ENCODE measurements at places on chromosomes 2 and 18. TPM values are rescaled to one million over a fixed set of nuclear protein-coding genes. Genes with fewer than 3 reads are reported as not detected.
A peak's percentile ranks its signal among the peaks of the same experiment; 100 is the strongest.

GRCh38 chr2:240868286-240869108 lies at the start of gene AGXT:
AGXT (plus strand) TSS chr2:240868824; CDS start chr2:240868866, 42 bp downstream.
- DNase-seq: no peak

DNA sequence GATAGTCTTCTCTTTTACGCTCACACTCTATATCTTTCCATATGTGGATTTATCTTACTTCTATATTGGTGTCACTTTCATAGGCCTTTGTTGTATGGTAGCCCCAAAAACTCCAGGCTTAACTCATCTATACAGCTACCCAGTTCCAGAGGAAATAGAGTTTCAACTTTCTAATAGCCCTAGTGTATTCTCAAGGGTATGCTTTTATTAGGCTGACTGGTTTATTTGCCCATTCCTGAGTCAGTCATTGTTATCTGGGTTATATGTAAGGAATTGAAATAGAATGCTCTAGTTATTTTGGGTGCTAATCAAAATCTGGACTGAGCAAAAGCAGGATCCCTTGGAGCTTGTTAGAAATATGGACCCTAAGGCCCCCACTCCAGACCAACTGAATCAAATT lies 307.4 kb upstream of the KCNJ3 start:
- DNase-seq: no peak

Gene MREG
- total RNA-seq: 3.4 TPM

DNA sequence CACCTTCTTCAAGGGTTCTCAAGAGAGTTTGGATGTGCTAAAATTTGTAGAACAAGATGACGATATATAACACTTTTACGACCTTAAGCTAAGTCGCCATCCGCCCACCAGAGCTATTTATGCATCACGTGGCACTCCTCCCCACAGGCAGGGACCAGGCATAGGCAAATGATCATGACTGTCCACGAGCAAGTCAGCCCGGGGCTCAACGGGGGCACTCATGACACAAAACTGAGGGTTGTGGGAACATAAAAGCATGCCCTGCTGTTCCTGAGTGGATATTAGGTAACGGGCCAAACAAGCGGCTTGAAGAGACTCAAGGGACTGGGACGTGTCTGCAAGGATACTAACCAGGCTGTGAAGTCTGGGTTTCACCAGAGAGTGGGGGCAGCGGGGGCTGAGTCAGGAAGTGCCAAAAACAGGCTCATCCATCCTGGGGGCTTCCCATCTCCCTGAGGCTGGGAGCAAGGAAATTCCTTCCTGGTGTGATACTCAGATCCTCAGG lies 58.1 kb downstream of the FAM178B start:
- DNase-seq: peak; percentile 51

Gene CCDC74A
- total RNA-seq: 6.2 TPM

Gene MPP4
- total RNA-seq: 0.69 TPM

Gene SLC5A7
- 6.3 TPM for total RNA-seq

Gene ZSWIM2
- 0.21 TPM for total RNA-seq

Gene PLGLB2
- total RNA-seq: 3.9 TPM

DNA sequence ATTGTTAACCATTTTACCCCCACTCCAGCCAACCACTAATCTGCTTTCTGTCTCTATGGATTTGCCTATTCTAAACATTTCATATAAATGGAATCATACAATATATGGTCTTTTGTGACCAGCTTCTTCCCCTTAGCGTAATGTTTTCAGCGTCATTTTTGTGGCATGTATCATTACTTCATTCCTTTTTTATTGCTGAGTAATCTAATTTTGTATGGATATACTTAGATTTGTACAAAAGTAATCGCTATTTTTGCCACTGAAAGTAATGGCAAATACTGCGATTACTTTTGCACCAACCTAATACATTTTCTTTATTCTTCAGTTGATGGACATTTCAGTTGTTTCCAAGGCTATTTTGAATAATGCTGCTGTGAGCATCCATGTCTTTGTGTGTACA lies 227.6 kb downstream of the WDR7 start:
- no peak for DNase-seq
